ENCODE measurements at places on chromosomes 1 and 21.

- no peak for DNase-seq
Observed at GRCh38 chr1:236303675-236304074, 21.9 kb upstream of the ERO1B start.

DNA sequence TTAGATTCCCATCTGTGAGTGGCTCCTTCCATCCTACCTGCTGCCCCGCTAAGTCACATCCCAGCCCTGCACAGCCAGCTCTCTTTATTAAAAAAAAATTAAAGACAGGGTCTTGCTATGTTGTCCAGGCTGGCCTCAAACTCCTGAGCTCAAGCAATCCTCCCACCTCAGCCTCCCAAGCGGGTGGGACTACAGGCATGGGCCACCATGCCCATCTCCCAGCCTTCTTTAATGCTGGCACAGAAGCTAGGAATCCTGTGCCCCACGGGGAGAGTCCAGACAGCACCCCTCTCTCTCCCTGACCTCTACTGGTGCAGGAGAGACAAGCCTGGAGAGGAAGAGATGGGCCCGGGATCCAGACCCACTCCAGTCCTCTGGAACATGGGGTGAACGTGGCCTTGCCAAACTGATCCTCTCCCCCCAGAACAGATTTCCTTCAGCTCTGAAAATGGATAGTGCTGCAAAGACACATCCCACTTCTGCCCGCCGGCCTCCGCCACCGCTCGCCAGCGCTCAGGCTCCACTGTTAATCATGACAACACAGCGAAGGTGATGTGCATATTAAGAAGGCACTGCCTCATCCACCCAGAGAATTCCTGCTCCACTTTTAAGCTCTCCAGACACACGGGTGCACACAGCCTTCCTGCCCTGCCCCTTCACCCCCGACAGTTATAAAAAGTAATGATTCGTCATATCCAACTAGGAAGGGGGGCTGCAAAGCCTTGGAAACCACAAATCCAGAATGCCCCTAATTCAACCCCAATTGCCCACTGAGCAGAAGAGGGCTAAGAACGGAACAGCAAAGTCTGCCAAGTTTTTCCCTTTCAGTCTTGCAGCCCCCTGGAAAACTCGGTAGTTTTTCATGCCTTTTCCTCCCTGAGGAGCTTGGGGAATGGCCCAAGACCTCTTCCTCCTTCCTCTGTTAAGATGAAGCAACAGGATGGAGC lies 68.1 kb downstream of the MRPL37 start:
- no peak for DNase-seq

DNA sequence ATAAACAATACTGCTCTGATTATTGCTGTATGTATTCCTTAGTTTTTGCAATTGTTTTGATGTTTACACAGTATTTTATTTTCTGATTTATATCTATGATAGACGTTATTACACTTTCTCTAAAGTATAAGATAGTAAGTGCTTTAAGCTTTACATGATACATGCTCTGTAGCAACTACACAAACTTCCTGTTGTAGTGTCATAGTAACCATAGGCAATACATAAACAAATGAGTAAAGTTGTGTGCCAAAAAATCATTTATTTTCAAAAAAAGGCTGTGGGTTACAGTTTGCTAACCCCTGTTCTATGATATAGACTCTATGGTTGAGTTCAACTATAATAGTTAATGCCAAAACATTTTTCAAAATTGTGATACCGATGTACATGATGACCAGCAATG lies 1156.4 kb downstream of the AMY1C start:
- no peak for DNase-seq

GRCh38 chr1:233323718-233324117 lies 3.8 kb upstream of the MAP3K21 start:
- DNase-seq: no peak

DNA sequence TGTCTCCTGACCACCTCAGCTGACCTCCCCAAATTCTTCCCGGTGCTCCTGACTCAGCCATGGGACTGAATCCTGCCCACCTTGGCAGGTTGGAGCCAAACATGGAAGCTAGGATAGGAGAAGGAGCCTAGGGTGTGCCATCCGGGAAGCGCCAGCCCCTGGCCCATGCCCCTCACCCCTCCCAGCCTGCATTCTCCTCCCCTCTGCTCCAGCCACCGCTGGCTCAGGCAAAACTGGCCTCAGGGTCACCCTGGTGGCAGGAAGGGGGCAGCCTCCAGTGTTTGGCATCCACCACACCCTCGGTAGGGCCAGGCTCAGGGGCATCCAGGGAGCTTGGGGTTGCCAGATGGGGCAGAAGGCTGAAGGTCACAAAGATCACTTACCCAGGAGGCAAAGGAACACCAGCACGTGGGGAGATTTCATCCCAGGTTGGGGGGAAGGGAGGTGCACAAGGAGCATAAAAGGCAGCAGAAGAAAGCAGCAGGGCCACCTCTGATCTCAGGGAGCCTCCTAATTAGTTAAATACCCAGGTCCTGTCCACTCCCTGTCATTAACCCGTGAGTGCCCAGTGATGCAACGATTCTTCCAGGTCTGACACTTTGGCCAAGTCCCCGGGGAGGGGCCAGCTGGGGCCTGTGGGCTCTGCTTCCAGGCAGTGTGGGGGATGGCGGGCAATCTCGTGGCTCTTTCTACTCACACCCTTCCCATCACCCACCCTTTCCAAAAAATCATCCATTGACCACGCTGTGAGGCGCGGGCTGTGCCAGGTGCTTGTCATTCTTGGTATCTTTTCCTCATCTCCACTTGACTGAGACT lies at the start of gene PLA2G2E:
Gene PLA2G2E (minus strand): TSS at position 481 of the 816 bp plus-strand sequence. CDS start 58 bp downstream, at position 423.
- no peak for DNase-seq

DNA sequence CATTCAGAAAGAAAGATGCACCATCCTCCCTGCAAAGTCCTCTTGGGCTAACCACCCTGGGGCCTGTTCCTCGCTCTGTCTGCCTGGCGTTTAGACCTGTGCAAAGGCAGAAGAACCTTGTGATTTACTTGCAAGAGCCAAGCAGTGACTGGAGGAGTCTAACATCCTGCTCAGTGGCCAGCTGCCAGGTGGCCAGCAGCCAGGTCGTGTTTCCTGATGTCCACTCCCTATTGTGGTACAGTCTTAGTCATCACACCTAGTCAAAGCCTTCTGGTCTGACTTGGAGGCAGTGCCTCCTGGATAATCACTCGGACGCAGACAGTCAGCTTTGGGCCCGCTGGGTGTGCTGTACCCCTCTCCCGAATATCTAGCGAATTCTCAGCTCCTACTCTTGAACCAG lies 118.1 kb downstream of the PGBD5 start:
- no peak for DNase-seq
